ENCODE measurements at places on chromosomes 5 and 9.

DNA sequence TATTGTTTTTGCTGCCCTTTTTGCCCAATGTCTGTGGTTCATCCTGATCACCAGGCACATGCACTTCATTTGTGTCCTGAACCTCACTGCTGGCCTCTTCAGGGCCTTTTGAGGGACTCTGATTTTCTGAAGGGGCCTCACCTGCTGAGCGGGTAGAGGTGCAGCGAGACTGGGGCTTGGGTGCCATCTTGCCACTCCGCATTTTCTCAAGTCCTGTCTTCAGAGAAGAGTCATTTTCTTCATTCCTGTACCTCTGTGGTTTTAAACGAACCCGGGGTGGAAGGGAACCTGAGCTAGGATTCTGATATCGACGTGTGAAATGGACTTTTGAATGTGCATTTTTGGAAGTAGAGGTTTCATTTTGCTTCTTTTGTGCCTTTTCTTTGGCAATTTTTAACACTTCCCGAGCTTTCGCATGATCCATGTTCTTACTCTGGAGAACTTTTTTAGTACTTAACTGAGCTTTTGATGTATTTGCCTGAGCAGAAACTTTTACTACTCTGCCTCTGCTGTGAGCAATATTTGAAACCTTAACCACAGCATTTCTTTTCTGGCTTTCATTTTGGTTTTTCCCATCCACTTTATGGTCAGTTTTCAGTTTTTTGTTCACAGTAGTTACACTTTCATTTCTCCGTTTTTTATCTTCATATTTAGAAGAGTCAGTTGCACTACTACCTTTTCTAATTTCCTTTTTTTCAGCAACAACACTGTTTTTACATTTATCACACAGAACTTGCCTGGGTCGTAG is 26.1 kb downstream of the PWWP2A start:
- DNase-seq = no peak

DNA sequence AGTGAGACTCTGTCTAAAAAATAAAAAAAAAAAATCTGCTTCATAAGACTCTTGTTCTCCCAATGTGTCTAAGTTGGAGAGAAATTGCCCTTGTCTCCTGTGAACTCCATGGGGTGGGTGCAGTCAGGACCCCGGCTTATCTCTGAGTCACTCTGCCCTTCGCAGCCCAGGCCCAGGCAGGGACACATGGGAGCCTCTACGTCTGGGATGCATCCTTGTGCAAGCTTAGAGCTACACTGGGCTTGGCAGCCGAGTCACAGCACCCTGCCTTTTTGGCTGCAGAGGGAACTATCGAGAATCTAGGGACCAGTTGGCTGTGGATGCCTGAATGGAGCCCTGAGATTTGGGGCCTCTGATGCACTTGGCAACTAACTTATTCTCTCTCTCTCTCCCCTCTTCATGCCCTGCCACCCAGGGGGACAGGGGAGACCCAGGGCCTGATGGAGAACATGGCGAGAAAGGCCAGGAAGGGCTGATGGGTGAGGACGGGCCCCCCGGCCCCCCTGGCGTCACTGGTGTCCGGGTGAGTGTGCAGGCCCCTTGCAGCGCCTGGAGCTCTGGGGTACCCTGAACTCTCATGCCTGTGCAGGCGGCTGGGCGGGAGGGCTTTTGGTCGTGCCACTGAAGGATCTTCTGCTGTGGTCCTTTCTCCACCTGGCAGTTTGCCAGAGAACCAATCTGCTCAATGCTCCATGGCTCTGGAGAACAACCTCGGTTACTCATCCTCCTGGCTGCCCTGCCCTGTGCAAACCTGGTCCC is 47.5 kb upstream of the ORM1 start:
- DNase-seq = peak; percentile 52

- DNase-seq = peak; percentile 82
These were observed 18.6 kb upstream of the PSAT1 start for GRCh38 chr9:78278177-78278777.

- no peak for DNase-seq
These were observed 1755.4 kb upstream of the ACO1 start for GRCh38 chr9:30628915-30629567.

DNA sequence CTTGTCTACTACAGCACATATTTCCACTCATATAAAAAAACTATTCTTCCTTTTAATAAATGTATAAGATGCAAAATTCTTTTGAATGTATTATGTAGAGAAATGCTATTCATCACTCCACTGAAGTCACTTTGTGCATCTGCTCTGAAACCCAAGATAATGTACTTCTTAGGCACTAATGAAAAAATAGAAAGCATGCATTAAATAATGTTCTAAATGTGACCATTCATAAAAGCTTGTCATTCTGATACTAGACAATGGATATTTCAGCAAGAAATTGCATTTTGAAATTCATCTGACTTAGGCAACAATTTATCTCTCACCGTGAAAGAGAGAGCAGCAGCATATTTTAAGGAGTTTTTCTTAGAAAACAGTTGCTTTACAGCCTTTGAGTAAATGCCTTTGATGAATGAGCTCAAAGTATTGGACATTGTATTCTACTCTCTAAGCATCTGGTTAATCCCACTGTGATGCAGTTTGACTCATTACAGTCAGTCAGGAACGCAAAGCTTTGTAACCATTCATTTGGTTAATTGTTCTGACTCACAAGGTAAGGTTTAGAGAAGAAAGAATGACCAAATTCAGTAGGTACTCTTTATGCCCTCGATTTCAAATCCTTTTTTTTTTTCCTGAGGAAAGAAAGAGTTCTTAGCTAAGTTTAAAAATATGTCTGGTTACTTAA is 2233.8 kb upstream of the C9orf72 start:
- peak; percentile 90 for DNase-seq

DNA sequence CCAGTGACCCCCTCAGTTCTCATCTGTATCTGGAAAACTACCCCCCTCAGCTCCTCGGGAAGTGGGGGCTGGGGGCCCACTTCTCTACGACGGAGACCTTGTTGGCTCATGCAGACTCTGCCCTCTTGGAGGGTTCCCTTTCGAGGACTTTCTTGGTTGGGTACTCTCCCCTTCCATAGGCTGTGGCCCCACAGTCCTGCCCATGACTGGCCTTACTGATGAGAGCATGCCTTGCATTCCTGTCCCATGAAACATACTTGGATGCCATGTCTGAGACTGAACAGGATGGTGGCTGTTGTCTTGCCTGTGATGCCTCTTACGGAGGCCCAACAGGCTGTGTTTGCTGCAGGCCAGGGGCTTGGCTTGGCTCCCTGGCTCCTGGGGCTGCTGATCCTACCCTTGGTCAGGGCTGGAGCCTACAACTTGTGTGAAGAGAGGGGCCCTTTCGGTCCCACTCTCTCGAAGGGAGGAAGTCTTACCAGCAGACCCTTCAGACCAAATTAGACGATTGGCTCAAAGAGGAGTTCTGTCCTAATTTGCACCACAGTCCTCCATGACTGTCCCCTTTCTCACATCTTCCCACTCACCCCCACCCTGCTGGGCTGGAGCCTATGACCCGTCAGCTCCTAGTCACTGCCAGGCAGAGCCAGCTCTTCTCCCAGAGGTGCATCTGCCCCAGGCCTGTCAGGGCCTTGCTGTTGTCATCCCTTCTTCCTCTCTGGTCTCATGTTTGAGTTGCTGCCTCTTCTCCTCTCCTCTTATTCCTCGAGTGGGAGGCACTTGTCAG is 109.9 kb downstream of the CACNA1B start:
- peak; percentile 4 for DNase-seq

DNA sequence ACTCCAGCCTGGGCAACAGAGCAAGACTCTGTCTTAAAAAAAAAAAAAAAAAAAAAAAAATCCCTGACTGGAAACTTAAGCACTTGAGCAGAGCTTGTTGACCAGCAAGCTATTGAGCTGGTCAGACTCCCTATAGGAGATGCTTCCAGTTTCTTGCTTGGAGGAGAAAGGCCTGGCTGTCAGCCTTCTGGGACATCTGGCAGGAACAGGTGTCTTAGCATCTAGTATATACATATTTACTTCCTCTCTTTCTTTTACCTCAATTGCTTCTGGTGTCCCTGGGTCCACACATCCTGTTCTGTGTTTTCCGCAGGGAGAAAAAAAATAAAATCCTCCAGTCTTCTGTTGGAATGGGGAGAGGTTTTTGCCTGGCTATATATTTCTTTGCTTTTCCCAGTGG is 60.1 kb downstream of the PRKACG start:
- no peak for DNase-seq

- peak; percentile 93 for DNase-seq
These were observed 15.0 kb downstream of the HMHB1 start for GRCh38 chr5:143826951-143827444.

GRCh38 chr9:133978226-133978898 is 13.8 kb downstream of the VAV2 start:
- DNase-seq = no peak

DNA sequence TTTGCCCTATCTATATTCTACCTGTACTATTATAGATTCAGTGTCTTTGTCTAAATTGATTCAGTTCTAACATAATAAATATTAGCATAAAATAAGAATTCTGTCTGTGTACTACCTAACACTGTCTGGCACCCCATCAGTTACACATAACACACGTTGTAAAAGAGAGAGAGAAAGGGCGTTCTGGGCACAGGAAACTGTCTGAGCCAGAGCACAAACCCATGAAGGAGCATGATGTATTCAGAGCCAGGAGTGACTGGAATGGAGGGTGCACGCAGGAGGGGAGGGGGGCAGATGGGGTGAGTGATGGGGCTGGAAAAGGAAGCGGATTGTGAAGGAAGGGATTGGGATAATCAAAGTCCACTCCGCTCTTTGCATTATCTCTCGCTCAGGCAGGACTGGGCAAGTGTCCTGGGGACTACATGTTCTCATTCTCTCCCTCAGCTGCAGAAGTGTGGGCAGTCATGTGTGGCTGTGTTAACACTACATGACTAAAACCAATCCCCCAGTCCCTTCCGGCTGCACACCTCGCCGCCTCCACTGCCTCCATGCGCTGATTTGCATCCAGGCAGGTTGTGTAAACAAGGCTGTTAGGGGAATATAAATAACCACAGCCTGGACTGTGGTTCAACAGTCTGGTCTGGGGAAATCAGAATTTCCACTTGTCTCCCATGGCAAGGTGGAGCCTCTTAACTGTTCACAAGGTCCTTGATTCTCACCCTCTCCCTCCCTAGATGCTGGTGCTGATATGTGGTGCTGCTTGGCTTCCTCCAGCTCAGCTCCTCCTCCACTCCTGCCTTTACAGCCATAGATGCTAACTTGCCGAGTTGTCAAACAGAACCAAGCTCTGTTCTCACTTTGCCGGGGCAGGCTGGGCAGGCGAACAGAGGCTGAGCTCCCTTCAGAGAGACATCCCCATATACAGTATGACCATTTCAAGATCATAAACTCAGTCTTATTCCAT is 367.5 kb upstream of the BRINP1 start:
- no peak for DNase-seq

- DNase-seq = no peak
These were observed 130.7 kb upstream of the TAF11L2 start for GRCh38 chr5:17367256-17367840.

DNA sequence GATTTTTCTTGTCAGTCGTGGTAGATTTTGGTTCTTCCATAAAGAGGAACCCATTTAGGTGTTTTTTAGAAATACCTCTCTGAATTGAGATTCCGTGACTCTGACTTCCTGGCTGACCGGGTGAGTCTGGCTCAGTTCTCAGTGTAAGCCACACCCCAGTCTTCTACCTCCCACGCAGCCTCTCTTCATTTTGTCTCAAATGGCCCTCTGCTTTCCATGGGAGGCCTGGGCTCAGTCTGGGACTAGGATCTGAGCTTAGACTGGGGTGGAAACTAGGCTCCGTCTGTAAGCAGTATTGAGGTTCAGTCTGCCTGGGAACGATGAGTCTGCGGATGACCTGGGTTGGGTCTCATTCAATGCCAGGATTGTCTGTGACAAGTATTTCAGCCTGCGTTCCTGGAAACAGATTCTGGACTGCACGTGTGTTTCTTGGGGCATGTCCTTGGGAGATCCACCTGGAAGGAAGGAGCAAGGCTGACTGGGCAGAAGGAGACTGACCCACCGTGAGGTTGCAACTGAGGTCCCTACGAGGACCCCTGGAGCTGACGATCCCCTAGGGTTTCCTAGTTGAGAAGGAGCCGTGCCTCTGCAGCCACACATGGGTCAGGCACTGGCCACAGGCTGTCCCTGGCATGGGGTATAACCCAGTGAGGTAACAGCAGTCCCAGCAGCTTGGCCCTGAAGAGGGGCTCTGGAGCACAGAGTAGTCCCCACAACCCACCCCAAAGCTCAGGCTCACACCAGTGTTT is 12.4 kb upstream of the CRB2 start:
- peak; percentile 55 for DNase-seq

- DNase-seq = no peak
These were observed 61.8 kb downstream of the TLE4 start for GRCh38 chr9:79633558-79633957.

DNA sequence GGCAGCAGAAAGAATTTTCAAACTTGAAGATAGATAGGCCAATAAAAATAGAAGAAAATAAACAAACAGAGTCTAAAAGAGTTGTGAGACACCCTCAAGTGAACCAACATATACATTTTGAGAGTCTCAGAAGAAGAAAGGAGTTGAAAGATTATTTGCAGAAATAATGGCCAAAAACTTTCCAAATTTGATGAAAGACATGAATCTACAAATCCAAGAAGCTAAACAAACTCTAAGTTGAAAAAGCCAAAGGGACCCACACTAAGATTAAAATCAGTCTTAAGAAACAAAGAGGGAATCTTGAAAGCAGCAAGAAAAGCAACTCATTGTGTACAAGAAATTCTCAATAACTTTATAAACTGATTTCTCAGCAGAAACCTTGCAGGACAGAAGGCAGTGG is 137.0 kb downstream of the SAXO1 start:
- DNase-seq = no peak

GRCh38 chr5:93532370-93532769 is 48.6 kb downstream of the NR2F1-AS1 start:
- peak; percentile 18 for DNase-seq

- no peak for DNase-seq
These were observed 62.5 kb upstream of the FCN2 start for GRCh38 chr9:134818000-134818568.

- no peak for DNase-seq
These were observed 40.6 kb downstream of the EXOC3 start for GRCh38 chr5:483434-484140.

DNA sequence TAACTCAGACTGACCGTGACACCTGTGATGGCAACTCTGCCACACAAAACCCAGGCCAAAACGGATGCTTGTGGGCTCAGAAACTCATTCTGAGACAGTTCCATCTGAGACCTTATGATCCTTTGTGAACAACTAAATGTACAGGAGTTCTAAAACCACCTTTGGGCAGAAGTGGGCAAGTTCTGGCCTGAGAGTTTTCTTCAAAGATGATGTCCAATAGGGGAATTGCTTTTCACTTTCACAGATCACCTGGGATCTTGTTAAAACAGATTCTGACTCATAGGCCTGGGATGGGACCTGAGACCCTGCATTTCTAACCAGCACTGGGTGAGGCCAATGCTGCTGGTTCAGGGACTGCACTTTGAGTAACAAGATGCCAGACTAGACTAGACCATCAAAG is 67.8 kb upstream of the SLC25A51 start:
- DNase-seq = peak; percentile 83

GRCh38 chr9:33506626-33507370 is 17.3 kb upstream of the ANKRD18B start:
- peak; percentile 93 for DNase-seq

- DNase-seq = no peak
These were observed 110.2 kb downstream of the PCSK1 start for GRCh38 chr5:96322865-96323264.
